ENCODE measurements at places on chromosomes 6 and 20. TPM values are rescaled to one million over a fixed set of nuclear protein-coding genes. Genes with fewer than 3 reads are reported as not detected.

GRCh38 chr6:17912521-17912920 is 74.9 kb downstream of the KIF13A start:
- H3K36me3 ChIP-seq = no peaks in the 10 kb centered on the region
- DNase-seq = no peak
- peak overlapping the region; percentile 91 for H3K27ac ChIP-seq
- peaks cover 48% of the 10 kb centered on the region for H3K4me1 ChIP-seq
- no peak overlapping the region for H3K4me3 ChIP-seq

DNA sequence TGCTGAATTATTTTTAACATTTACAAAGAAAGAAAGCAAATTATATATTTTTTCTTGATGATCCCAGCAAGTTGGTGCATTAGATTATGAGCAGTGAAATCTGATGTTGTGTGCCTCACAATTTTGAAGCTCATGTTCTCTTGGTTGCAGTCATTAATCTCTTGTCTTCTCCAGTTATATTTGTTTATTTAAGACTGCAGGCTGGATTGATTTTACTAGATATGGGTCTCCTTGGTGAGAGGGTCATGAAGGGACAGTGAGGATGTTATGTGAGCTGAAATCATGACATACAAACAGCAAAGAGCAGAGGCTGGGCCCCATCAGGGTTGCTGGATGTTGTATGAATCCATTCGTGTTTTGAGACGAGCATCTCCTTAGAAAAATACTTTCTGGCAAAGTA is 64.2 kb upstream of the AKIRIN2 start:
- no peak overlapping the region for H3K27ac ChIP-seq
- H3K4me1 ChIP-seq = no peaks in the 10 kb centered on the region
- no peak for DNase-seq

DNA sequence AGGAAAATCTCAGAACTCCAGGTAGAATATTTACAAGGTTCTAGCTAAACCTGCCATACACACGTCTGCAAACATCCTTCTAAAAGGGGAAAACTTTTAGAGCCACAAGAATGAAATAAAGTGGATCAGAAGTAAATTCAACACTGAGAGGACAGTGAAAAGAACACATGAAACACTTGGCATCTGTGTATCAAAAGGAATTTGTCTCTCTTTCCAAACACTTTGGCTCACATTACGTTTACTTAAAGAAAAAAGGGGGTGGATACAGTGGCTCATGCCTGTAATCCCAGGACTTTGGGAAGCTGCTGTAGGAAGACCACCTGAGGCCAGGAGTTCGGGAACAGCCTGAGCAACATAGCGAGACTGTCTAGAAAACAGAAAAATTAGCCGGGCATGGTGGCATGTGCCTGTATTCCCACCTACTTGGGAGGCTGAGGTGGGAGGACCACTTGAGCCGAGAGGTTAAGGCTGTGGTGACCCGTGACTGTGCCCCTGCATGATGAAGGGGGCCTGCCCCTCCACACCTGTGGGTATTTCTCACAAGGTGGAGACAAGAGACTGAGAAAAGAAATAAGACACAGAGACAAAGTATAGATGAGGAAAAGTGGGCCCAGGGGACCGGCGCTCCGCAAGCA is 35.4 kb downstream of the NINL start:
- H3K4me1 ChIP-seq = no peaks in the 10 kb centered on the region
- DNase-seq = no peak
- no peak overlapping the region for H3K27ac ChIP-seq

- H3K27me3 ChIP-seq = no peaks in the 10 kb centered on the region
- no peaks in the 10 kb centered on the region for H3K36me3 ChIP-seq
- no peaks in the 10 kb centered on the region for H3K4me1 ChIP-seq
- no peak overlapping the region for H3K4me3 ChIP-seq
- no peak overlapping the region for H3K27ac ChIP-seq
- DNase-seq = no peak
Observed at GRCh38 chr20:44917399-44917798, 7.5 kb downstream of the PABPC1L start.

DNA sequence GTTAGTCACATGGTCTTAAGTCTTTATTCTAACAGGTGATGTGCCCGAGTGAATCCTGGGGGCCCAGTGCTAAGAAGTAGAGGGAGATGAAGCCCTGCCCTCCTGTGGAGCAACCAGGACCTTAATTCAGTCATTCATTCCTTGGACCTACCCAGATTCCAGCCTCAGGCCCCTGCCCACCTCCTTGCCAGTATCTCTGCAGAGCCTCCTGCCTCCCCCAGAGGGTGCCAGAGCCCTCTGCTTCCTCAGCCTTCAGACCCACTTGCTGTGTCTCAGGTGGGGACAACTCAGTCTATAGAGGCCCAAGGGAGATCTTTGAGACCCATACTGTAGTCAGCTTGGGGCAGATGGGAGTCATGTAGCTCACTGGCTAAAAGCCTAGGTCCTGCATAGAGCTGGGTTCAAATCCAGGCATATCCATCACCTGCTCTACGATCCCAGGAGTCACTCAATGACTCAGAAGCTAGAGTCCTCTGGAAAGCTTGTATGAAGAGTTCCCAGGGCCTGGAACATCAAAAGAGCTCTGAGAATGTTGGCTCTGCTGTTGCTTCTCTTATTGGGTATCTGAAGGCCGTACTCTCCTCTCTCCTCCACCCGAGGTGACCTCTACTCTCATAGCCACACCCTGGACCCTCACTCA is 3.9 kb upstream of the SIGLEC1 start:
- H3K36me3 ChIP-seq = no peaks in the 10 kb centered on the region
- no peak overlapping the region for H3K27ac ChIP-seq
- H3K4me3 ChIP-seq = no peak overlapping the region
- DNase-seq = no peak
- H3K27me3 ChIP-seq = no peaks in the 10 kb centered on the region
- no peaks in the 10 kb centered on the region for H3K4me1 ChIP-seq

DNA sequence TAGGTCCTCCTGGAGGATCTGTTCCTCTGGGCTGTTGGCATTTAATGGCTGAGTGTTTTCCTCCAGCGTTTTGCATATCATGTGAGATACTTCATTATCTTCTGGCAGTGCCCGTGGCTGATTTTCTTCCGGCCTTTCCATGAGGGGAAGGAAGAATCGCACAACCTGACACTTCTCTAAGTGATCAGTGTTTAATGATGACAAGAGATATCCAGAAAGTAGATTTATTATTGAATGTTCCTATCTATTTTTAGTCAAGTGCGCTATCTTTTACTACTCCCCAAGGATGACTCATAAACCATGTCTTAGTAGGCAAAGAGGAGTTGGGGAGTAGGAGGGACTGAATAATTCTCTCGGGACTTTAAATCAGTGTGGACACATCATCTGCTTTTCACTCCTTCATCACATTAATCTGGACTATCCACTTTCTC is 149.7 kb downstream of the PLCB4 start:
- peak overlapping the region; percentile 84 for H3K27ac ChIP-seq
- H3K4me3 ChIP-seq = peak overlapping the region; percentile 47
- H3K27me3 ChIP-seq = no peaks in the 10 kb centered on the region
- peaks cover 17% of the 10 kb centered on the region for H3K4me1 ChIP-seq
- H3K36me3 ChIP-seq = no peaks in the 10 kb centered on the region

DNA sequence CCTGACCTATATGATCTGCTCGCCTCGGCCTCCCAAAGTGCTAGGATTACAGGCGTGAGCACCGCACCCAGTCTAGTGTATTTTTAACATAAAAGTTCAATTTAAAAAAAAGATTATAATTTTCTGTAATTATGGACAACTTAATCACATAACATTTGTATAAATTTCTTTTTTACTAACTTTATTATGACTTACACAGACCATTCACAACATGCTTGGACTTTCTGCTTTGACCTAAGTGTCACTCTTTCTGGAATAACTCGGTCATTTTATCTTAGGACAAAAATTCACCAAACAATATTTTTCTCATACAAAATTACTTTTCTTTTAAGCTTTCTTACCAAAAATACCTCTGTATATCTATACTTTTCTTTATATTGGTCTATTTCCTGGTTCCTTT is 15.4 kb upstream of the IL22RA2 start:
- H3K27ac ChIP-seq = no peak overlapping the region
- no peak for DNase-seq
- H3K27me3 ChIP-seq = no peaks in the 10 kb centered on the region

DNA sequence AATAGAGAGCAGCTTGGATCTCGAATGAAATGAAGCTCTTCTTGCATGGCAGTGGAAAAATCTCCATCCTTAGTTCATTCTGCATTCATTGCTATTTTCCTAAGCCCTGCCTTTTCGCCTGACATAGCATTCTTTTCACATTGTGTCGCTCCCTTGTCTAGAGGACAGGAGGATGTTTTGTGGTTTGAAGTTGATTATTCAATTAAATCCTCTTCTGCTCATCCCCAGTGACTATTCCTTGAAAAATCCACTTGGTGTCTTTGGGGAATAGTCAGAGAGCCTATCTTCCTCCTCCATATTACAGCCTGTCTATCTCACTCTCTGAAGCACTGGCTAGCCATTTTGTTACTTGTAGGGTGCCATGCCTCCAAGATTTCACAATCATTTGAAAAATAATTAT is 161.2 kb downstream of the KLHL32 start:
- no peaks in the 10 kb centered on the region for H3K36me3 ChIP-seq
- no peak for DNase-seq
- no peak overlapping the region for H3K4me3 ChIP-seq

GRCh38 chr20:38615283-38615682 is 13.7 kb downstream of the ARHGAP40 start:
- no peak overlapping the region for H3K4me3 ChIP-seq
- H3K36me3 ChIP-seq = no peaks in the 10 kb centered on the region
- H3K27ac ChIP-seq = no peak overlapping the region
- H3K4me1 ChIP-seq = no peaks in the 10 kb centered on the region

The KIAA1586 gene
- 6.0 TPM for total RNA-seq
